Lung (tissue), 17 donors: ENCODE measurements at places on chromosomes 6 and 20.
A peak's percentile ranks its signal among the peaks of the same experiment; 100 is the strongest.

DNA sequence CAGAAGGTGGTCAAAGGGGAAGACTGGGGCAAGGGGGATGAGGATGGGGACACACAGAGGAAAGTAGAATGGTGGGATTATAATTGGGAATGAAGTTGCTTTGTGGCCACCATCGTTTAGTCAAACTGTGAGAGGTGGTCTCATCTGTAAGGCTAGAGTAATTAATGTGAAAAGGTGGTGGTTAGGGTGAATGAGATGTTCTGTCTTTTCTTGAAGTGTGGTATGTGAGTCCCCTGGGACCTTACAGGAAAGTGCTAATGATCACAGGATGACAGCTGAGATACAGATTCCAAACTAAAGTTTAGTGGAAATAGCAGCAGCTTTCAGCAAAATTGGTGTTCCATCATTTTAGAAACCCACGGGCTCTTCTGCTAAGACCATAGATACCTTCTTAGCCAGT, 10.7 kb downstream of the ZFAND3 start:
- no peak for DNase-seq

- no peak for DNase-seq
Measured at GRCh38 chr6:150844371-150844770, 21.1 kb upstream of the MTHFD1L start.

DNA sequence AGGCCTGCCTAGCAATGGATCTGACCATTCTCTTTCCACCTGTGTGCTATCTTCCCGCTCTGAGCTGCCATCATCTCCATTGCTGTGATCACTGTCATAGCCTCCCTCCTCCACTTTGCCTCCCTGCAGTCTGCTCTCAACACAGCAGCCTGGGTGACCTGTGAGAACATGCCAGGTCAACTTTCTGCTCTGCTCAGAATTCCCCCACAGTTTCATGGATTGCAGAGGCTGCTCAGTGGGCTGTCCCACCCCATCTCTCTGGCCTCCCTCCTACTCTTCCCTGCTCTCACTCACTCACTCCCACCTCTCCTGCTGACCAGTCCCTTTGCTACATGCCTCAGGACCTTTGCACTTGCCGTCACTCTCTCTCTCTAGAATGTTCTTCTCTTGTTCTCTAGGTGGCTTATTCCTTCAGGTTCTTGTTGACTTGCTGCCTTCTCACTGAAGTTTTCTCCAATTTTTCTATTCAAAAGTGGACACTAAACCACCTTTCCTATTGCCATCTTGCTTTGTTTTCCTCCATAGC, 159.9 kb downstream of the CD83 start:
- DNase-seq: no peak

DNA sequence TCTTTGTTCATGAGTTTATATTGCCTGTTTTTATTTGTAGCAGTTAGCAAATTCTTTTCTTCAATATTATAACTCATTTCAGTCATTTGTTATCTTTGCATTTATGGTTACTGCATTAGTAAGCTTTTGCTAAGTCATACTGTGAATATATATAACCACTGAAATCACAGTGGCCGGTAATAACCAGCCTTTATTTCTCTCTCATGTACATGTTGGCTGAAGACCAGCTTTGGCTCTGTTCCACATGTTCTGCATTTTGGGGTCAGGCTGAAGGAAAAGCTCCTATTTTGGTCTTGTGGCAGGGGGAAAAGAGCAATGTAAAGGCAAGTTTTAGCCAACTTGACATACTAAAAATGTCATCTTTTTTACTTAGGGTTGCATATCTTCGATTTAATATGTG, 276.3 kb downstream of the BCKDHB start:
- peak; percentile 94 for DNase-seq

DNA sequence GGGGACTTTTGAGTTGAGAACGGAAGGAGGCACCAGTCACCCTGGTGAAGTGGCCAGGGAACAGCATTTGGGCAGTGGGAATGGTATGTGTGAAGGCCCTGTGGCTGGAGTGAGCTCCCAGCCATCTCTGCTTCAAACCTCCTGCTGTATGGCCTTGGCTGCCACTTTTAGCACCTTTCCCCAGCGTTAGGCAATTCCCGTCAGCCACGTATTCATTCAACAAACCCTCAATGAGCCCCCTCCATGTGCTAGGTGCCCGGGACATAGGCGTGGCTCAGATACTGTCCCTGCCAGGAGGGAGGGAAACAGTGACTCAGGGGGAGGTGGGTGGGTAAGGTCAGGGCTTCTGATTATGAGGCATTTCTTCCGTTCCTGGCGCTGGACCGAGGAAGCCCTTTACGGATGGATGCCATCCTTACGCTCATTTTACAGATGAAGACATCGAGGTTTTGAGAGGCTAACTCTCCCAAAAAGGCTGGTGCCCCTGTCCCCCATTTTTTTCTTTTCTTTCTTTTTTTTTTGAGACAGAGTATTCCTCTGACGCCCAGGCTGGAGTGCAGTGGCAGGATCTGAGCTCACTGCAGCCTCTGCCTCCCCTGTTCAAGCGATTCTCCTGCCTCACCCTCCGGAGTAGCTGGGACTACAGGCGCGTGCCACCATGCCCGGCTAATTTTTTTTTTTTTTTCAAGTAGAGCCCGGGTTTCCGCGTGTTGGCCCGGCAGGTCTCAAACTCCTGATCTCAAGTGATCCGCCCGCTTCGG, 37.5 kb downstream of the SRC start:
- no peak for DNase-seq

DNA sequence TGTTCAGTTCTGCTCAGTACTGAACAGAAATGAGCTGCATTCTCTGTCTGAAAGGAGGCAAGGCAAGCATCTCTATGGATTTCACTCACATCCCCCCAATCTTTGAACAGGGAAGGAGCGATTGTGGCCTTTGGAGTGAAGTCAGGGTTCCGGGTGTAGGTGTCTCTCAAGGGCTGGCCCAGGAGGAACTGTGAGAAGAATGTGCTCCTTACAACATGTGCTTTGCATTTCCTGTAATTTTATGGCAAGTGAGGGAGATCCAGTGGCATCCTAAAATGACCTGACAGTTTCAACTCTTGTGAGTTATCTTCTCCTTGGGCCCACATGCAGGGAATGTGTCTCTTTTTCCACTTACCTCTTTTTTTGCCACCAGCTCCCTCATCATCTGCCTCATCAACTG, 63.0 kb upstream of the RIN2 start:
- no peak for DNase-seq

- no peak for DNase-seq
Measured at GRCh38 chr6:22099231-22099630, 197.6 kb downstream of the PRL start.
